ENCODE measurements at places on chromosomes 2 and 18. TPM values are rescaled to one million over a fixed set of nuclear protein-coding genes. Genes with fewer than 3 reads are reported as not detected.

VAMP5 gene
- 0.77 TPM for total RNA-seq

TMEM37 gene
- 1.5 TPM for total RNA-seq

AQP4 gene
- total RNA-seq = 0.39 TPM

CNRIP1 gene
- 32.6 TPM for total RNA-seq

TDRD15 gene
- 0.15 TPM for total RNA-seq

ALPI gene
- not detected for total RNA-seq

EFR3B gene
- total RNA-seq = 0.19 TPM

COL4A3 gene
- total RNA-seq = not detected

DES gene
- total RNA-seq = 0.68 TPM

PKDCC gene
- 17.2 TPM for total RNA-seq

IL1A gene
- 0.06 TPM for total RNA-seq

TRIM54 gene
- not detected for total RNA-seq

KCNIP3 gene
- 6.1 TPM for total RNA-seq

EVX2 gene
- not detected for total RNA-seq

TUBA3E gene
- total RNA-seq = 0.10 TPM

HYCC2 gene
- total RNA-seq = 6.1 TPM

ALLC gene
- total RNA-seq = not detected

POU3F3 gene
- total RNA-seq = 2.6 TPM

RTP5 gene
- total RNA-seq = not detected

IL1RN gene
- not detected for total RNA-seq

TNFRSF11A gene
- 0.17 TPM for total RNA-seq

FHOD3 gene
- total RNA-seq = 4.9 TPM

ELOA2 gene
- total RNA-seq = not detected

POTEE gene
- total RNA-seq = 0.31 TPM

CRYGD gene
- total RNA-seq = not detected

MC4R gene
- total RNA-seq = 0.45 TPM

ASTL gene
- total RNA-seq = not detected

TUBA4B gene
- not detected for total RNA-seq

SULT1C2 gene
- total RNA-seq = 0.70 TPM

FBLN7 gene
- not detected for total RNA-seq

EMX1 gene
- not detected for total RNA-seq

GAREM2 gene
- total RNA-seq = not detected

COLEC11 gene
- not detected for total RNA-seq

SPATS2L gene
- total RNA-seq = 68.1 TPM

SLC4A3 gene
- 2.9 TPM for total RNA-seq

TBR1 gene
- total RNA-seq = 0.02 TPM

RESP18 gene
- not detected for total RNA-seq

LGALSL gene
- 5.0 TPM for total RNA-seq

MOCOS gene
- total RNA-seq = 18.7 TPM

AAK1 gene
- total RNA-seq = 19.8 TPM

LTBP1 gene
- 4.8 TPM for total RNA-seq

IL36RN gene
- not detected for total RNA-seq

SNX17 gene
- 79.6 TPM for total RNA-seq

NOSTRIN gene
- total RNA-seq = 0.25 TPM

BOD1L2 gene
- not detected for total RNA-seq

SH3BP4 gene
- 78.6 TPM for total RNA-seq

SLC9A4 gene
- total RNA-seq = not detected
